ENCODE measurements at places on chromosomes 3 and 15.

DNA sequence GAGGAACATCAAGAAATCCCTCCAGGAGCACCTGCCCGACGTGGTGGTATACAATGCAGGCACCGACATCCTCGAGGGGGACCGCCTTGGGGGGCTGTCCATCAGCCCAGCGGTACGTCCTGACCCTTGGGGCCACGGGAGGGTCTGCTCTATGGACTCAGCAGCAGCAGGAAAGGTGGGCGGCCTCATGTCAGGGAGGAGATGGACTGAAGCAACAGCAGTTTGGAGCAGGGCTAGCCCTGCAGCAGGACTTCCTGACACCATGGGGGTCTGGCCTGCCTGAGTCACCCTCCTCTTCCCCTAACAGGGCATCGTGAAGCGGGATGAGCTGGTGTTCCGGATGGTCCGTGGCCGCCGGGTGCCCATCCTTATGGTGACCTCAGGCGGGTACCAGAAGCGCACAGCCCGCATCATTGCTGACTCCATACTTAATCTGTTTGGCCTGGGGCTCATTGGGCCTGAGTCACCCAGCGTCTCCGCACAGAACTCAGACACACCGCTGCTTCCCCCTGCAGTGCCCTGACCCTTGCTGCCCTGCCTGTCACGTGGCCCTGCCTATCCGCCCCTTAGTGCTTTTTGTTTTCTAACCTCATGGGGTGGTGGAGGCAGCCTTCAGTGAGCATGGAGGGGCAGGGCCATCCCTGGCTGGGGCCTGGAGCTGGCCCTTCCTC lies 24.2 kb downstream of the HDAC11 start:
- DNase-seq, result no peak

- no peak for DNase-seq
Observed at GRCh38 chr3:24725514-24726255, 231.0 kb upstream of the THRB start.

DNA sequence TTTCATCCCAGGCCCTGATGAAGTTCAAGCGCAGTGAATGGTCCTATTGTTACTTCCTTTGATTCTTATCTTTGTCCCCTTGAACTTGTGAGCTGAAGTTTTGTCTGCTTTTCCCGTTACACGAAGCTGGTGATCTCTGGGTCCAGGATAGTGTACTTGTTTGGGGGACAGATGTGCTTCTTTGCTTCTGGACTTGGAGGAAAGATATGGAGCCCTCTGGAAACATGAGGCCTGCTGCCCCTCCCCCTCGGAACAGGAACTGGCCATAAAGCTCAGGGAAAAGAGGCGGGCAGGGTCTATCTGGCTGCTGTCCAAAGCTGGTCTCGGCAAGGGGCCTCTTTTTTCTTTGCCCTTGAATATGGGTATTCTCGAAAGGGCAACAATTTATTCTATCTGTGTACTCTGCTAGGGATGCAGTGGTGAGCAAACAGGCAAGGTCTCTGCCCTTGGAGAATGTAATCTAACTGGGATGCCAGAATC lies 47.6 kb downstream of the IDH2 start:
- DNase-seq, result no peak

DNA sequence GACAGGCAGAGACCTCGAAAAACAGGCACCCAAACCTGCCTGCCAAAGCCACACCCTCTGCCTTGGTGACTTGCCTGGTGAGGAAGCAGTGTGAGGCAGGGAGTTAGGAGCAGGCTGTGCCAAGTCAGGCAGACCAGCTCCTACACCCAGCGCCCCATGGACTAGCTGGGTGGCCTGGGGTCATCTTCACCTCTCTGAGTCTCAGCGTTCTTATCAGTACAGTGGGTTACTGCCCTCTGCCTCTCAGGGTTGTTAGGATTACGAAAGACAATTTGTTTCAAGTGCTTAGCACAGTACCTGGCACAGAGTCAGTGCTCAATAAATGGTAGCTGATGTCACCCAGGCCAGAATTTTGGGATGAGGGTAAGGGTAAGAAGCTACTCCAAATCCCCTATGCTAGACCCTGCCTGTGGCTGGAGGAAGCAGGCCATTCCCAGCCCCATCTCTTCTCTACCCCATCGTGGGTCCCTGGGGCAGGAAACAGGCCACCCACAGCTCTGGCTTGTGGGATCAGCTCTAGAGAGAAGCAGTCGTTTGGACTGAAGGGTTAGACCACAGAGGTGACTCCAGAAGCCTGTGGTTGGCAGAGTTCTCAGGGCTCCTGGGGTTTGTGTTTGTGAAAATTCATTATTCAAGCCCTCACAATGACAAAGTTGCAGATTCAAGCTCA lies 10.1 kb downstream of the SLC51B start:
- DNase-seq, result no peak

GRCh38 chr3:29319262-29319661 lies 38.4 kb downstream of the RBMS3 start:
- no peak for DNase-seq
